Body of pancreas (tissue), 4 donors: ENCODE measurements at places on chromosomes 4 and X. TPM values are rescaled to one million over a fixed set of nuclear protein-coding genes. Genes with fewer than 3 reads are reported as not detected.

NAP1L2 gene
- total RNA-seq = 3.4 TPM

DNA sequence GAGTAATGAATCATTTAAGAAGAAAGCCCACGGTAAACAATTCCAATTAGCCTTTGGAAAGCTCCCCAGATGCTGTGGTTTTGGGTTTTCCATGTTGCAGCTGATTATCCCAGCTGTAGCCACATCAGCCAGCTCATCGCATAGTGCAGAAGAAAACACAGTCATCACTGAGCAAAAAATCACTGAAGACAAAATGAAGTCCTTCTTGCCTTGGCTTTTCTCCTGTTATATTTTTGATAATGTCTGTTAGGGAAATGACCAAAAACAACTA, 193.0 kb upstream of the C1QTNF7 start:
- DNase-seq = no peak

DNA sequence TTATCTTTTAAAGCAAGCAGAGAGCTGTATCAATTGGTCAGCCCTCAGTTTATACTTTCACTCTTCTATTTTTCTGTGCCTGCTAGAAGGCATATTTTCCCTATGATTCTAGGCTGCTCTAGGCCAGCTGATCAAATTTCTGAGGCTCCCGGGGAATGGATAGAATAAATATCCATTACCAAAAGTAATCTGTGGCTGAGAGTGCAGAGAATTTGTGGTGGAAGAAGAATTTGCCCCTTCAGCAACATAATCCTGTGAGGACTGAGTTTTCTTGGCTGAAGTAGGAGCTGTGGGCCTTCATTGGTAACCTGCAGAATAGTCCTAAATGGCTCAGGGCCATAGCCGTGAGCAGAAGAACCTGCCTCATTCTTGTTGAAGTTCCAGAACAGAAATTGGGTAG, 314.6 kb upstream of the CASK start:
- no peak for DNase-seq

- no peak for DNase-seq
Measured at GRCh38 chr4:101806914-101807313, 16.4 kb downstream of the BANK1 start.

DNA sequence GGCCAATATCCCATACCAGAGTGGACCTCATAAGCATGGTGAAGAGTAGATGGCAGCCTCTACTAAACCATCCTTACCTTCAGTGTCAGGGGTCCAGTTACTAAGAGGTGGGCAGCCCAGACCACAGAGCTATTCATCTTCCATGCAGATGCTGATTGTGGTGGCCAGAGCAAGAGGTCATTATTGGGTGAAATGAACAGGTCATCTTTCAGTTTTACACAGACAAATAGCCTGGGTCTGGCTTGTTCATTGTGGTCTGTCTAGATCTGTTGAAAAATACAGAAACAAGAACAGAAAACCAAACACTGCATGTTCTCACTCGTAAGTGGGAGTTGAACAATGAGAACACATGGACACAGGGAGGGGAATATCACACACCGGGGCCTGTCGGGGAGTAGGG, 71.3 kb downstream of the PAK3 start:
- no peak for DNase-seq

MCUB gene
- 2.9 TPM for total RNA-seq

- DNase-seq = no peak
Measured at GRCh38 chr4:154441124-154441523, 50.5 kb downstream of the DCHS2 start.

DNA sequence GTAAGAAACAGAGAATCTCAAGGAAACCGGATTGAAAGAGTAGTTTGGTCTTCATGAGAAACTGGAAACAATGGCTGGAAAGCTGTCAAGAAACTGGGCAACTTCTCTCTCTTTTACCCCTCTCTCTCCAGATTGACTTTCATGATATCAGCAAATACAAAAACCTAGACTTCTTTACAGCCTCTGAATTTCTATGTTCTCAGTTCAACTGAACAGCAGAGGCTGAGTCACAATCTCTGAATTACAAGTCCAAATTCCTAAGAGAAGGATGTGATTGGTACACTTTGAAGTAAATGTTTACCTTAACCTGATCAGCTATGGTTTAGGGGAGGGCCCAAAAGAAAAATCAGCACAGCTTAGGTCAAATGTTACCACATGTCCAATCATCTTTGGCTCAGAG, 974.9 kb downstream of the RPA4 start:
- DNase-seq = no peak

DNA sequence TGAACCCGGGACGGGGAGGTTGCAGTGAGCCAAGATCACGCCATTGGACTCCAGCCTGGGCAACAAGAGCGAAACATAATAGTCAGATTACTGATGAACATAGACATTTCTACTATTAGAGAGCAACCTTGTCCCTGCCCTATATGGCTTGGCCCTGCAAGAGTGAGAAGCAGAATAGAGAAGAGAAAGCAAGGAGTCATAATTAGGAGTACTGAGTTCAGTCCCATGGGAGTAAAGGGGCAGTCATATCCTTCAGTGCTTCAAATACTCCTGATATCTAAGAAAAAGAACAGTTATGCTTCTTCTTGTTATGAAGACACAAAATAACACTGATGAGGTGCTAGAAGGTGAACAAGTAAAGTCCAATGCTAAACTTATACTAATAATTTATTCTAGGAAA, 33.8 kb downstream of the CLDN2 start:
- DNase-seq = no peak

ZNF732 gene
- not detected for total RNA-seq
